ENCODE measurements at places on chromosomes 16 and 17.

GRCh38 chr16:1361685-1362360 lies 10.1 kb downstream of the GNPTG start:
- no peak for DNase-seq

DNA sequence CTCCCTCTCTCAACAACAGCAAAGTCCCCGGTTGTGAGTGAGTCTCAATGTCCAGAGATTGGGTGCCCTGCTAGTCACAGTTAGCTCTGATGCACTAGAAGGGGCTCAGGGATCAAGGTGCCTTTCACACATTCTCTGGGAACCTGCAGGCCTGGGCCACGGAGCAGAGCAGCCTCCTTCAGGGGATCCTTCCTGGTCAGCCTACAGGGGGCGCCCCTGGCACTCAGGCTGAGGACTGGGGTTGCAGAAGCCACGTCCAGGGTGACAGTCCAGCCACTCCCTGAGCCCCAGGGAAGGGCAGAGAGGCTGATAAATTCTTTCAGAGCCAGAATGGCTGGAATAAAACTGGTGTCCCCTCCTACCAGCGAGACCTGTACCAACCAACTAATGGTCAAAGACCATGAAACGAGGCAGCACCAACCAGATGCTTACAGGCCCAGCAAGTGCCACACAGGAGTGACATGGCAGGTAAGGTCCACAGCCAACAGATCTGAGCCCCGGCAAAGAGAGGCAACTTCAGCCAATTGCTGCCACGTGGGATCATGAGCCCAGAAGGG lies 43.5 kb downstream of the ST3GAL2 start:
- DNase-seq: peak; percentile 40

DNA sequence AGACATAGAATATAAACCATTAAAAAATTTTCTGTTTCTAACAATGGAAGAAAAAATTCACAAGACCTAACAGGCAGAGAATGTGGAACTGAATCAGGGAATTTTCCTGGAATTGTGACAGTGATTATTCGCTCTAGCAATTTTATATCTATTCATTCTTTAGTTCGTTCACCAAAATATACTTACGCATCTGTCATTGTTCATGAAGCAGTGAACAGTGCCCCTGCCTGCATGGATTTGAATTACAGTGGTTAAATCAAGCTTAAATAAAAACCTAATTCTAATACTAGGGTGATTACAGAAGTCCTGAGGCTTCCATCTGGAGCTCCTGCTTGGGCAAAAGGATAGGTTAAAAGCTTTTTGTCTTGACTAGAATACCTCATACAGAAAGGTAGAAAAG lies 48.6 kb downstream of the ABCA8 start:
- DNase-seq: peak; percentile 38

DNA sequence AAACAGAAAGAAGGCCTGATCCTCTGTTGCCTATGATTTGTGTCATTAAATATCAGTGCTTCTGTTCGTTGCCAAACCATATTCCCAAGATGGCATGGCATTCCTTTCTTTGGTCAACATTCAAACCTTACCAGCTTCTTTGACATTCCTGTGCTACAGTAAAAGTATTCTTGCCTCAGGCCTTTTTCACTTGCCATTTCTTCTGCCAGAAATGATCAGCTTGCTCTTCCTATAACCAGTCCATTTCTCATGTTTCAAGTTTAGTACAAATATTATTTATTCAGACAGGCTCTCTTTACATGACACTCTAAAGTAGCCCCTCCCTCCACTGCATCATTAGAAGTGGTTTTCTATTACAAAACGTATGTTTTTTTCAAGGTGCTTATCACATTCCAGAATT lies 278.3 kb downstream of the KCNJ2 start:
- DNase-seq: no peak

- DNase-seq: no peak
Observed at GRCh38 chr16:88055356-88055755, 104.1 kb downstream of the BANP start.

- no peak for DNase-seq
Observed at GRCh38 chr17:64326420-64327054, 63.5 kb upstream of the TEX2 start.

DNA sequence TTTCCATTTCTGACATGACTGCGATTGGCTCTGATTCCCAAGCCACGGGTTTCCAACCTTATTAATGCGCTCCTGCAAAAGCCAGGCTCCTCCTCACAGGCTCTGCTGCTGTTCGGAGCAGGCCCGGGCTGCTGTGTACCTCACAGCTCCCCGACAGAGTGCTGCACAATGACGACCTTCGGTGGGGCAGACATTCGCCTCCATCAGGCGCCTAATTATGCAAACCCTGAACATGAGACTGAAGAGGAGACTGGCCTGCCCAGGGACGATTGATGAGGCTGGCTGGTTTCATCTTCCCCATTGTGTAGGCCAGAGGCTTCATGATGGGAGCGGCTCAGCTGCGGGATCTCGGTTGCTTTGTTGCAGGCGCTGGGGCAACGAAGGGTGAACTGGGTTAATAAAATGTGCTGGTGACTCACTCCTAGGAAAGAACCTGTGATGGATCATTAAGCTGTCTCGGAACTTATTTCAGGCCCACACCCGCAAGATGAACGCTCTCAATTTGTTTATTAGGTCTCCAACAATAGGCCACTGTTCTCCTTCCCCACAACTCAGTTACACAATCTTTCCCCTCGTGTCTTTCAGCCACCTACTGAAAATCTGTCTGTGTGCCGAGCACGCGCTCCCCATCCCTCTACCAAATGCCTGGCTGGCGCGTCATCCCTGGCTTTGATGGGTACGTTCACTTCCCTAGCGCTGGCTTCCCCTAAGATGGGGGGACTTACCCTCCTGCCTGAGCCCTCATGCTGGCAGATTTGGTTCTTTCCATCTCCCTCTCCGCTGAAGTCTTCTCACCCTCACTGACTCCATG lies 27.2 kb upstream of the TOB1 start:
- DNase-seq: peak; percentile 84

DNA sequence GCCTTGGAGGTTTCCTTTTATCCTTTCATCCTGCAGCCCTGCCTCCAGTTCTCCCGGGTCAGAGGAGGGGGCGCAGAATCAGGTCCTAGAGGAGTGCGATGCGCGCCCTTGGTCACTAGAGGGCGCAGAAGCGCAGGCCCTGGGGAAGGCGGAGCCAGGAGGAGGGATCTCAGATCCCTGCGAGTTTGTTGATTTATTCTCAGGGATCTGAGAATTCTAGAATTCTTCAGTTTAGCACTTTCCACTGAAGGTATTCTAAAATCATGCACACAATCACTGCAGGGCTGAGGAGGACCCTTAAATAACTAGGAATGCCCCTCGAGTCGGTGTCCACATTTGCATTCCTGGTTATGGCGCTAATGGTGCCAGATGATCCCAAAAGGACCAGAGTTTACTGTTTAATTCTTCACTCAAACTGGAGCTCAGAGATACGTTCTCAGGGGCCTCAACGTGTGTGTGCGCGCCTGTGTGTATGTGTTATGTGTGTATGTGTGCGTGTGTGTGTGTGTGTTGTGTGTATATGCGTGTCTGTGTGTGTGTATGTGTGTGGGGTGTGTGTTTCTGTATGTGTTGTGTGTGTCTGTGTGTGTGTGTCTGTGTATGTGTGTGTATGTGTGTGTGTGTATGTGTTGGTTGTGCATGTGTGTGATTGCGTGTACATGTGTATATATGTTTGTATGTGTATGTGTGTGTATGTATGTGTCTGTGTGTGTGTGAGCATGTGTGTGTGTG lies 6.9 kb upstream of the ELAC2 start:
- peak; percentile 65 for DNase-seq

- DNase-seq: peak; percentile 68
Observed at GRCh38 chr16:84699712-84700445, at the start of gene USP10. TSS of gene USP10 (plus strand) at chr16:84700000. CDS start at chr16:84700091, 91 bp downstream.

- no peak for DNase-seq
Observed at GRCh38 chr16:4206680-4207079, 35.2 kb downstream of the SRL start.

- DNase-seq: no peak
Observed at GRCh38 chr17:61384354-61384691, 15.3 kb upstream of the TBX2 start.

- DNase-seq: no peak
Observed at GRCh38 chr17:48871551-48872351, 20.8 kb upstream of the ATP5MC1 start.

- no peak for DNase-seq
Observed at GRCh38 chr16:3730161-3731125, 13.1 kb upstream of the TRAP1 start.

- peak; percentile 68 for DNase-seq
Observed at GRCh38 chr17:36482611-36483504, 3.6 kb upstream of the ZNHIT3 start.

GRCh38 chr16:79595231-79595641 lies 5.3 kb downstream of the MAF start:
- no peak for DNase-seq

DNA sequence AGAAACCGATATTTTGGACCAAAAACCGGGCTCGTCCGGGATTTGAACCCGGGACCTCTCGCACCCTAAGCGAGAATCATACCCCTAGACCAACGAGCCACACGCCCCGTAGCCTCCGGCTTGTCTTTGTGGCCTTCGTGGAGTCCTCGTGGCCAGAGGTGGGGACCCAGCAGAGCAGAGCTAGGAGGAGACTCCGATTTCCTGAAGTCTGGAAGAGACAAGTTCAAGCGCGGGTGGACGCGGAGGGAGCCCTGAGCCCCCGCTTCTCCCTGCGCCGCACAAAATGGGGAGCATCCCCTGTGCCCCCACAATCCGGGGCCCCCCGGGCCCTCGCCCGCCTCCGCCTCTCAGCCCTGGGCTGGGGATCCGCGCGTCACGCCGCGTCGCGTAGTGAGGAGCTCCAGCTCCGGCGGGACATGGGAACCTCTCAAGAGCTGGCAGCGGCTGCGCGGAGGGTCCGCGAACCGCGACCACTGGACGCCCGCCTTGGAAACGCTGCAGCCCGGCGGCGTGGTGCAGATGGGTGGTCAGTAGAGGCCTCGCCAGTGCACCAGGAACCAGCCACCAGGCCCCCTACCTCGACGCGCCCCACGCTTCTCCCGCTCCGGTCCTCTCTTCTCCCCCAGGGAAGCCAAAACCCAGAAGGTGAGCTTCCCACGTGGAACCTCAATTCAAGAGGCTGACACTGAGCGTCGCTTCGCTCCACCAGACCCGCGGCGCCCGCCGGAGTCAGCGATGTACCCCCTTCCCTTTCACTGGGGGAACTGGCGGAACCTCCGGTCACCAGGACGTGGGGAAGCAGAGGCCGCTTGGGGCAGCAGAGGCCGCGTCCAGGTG lies 5.2 kb upstream of the OR1F1 start:
- peak; percentile 74 for DNase-seq

- DNase-seq: no peak
Observed at GRCh38 chr17:49255125-49255524, 24.5 kb upstream of the PHOSPHO1 start.

GRCh38 chr16:85968041-85968920 lies 69.3 kb downstream of the IRF8 start:
- DNase-seq: no peak

- no peak for DNase-seq
Observed at GRCh38 chr16:15932939-15933338, 16.5 kb upstream of the ABCC1 start.

GRCh38 chr17:39376434-39376833 lies 25.0 kb downstream of the FBXL20 start:
- DNase-seq: no peak

GRCh38 chr16:4673387-4674046 lies 19.8 kb upstream of the NUDT16L1 start:
- DNase-seq: peak; percentile 60

DNA sequence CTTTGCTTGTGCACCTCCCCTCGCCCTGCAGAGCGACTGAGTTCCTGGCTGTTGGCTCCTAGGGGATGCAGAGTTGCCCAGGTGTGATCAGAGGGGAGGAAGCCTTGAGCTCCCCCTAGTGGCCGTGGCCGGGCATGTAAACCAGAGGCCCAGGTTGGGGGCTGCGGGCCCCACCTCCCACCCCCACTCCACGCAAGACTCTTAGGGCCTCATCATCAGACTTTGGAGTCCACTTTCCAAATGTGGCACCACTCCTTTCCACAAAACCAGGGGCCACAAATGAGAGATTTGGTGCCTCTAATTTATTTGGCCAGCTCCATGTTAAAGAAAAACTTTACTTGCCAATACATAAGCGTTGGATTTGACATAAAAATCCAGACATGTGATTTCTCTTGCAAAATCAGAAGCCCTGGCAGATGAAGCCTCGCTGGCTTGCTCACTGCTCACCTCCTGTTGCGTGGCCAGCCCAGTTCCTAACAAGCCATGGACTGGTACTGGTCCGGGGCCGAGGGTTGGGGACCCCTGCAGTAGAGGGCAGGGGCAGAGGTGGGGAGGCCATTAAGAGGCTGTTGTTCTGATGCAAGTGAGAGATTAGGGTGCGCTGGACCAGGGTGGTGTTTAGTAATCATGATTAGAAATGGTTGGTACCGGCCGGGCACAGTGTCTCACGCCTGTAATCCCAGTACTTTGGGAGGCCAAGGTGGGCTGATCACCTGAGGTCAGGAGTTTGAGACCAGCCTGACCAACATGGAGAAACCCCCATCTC lies 28.7 kb upstream of the GAS7 start:
- peak; percentile 82 for DNase-seq

DNA sequence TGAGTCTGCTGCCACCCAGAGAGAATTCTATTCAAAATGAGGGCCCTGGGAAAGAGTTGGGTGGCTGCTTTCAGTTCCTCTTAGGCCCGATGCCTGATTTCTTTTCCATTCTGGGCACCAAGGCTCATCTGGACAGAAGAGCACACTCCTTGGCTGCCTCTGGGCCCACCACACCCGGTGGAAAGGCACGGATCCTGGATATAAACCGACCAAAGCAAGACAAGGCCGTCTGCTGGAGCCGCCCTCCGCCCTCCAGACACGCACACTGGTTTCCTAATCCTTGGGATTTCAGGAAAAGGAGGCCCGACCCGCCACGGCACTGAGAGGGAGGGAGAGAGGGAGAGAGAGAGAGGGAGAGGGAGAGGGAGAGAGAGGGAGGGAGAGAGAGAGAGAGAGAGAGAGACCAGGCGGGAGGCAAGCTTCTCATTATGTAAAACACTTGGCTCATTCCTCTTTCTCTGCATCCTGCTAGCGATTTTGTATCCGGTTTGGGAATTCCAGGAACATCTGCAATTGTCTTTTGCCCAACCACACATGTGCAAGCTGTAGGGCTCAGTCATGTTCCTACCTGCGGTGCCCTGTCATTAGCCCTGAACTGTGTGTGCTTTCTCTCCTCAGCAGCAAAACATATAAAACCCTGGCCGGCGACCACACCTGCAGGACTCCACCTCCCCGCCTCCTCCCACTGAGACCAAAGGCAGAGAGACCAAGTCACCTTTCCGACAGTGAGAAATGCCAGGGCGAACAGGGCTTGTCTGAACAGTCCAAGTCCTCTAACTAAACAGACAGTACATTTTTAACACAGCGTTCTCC lies 347.2 kb downstream of the SOX9 start:
- no peak for DNase-seq

DNA sequence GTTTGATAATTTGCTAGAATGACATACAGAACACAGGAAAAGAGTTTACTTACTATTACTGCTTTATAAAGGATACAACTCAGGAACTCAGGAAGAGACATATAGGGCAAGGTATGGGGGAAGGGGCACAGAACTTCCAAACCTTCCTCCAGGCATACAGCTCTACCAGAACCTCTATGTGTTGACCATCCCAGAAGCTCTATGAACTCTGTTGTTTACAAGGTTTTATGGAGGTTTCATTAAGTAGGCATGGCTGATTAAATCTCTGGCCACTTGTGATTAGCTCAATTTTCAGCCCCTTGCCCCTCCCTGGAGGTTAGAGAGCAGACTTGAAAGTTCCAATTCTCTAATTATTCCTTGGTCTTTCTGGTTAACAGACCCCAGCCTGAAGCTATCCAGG lies 60.2 kb upstream of the C17orf78 start:
- no peak for DNase-seq
